NCI-H146 (cell line): ENCODE measurements at places on chromosomes 1 and 21.

GRCh38 chr1:109385417-109385816 lies 12.3 kb downstream of the SORT1 start:
- DNase-seq = no peak

- no peak for DNase-seq
These were observed 134.4 kb upstream of the PRDX6 start for GRCh38 chr1:173342736-173343135.

- peak; percentile 94 for DNase-seq
These were observed 94.5 kb upstream of the LPGAT1 start for GRCh38 chr1:211925016-211925415.

DNA sequence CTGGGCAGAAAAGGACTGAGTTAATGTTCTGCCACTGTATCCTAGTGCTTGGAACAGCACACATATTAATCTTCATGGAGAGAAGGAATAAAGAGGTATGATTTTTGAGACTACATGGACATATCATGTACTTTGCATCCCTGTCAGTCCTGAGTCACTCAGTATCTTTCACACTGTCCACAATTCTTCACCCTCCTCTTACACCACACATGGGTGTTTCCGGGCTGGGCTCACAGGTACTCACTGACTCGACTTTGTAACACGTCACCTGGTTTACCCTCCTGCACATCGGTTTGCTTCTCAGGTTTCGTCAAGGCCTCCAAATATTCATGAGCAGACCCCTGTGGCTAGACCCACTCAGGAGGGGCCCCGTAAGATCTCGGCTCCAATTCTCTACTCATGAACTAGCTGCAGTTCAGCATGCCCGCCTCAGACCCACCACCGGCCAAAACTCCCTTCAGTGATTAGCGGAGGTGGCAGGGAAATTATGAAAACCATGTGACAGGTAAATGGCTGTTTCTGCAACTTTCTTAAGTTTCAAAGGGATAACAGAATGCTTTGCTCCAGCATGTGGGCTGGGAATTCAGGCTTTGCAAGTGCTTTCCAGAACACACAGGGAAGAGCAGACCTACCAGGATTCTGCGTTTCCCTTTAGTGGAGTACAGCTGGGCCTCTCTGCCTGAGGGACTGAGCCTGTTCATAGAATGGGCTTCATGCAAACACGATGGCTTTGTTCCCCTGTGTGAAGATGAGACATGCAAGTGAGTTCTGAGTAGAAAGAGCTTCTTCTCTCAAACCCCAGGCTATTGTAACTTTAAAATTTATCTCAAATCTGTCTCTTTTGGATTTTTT lies 31.3 kb upstream of the TRABD2B start:
- no peak for DNase-seq

GRCh38 chr1:38015978-38016725 lies 3.6 kb downstream of the UTP11 start:
- no peak for DNase-seq

GRCh38 chr1:30934613-30935012 lies 26.1 kb upstream of the SDC3 start:
- DNase-seq = no peak

DNA sequence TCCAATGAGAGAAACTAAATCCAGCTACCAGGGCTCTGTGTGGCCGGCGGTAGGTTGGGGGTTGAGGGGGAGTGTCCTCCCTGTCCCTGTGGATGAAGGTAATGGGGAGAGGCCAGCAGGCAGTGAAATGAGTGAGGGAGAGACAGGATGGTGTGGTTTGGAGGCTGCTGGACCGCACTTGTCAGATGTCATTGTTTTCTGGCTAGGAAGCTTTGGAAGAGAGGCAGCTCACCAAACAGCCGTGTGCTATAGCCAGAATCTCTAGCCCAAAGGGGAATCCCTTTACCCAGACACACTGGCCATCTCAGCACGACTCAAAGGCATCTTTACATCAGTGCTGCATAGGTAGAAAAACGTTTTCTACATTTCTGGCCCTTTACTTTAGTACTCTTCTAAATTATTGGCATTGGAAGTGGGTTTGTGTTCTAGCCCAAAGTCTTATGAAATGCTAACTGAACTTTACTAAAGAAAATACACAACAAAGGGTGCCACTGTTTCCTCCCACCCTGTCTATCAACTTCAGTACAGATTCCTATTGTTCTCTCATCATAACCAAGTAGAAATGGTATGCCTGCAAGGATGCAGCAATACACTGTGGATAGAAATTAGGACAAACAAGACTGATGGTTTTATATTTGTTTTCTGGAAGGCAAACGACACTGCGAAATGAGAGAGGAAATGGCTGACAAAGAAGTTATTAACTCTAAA lies 95.9 kb upstream of the COA6 start:
- no peak for DNase-seq

GRCh38 chr1:117615474-117615873 lies 9.6 kb downstream of the TENT5C start:
- DNase-seq = peak; percentile 37
